ENCODE measurements at places on chromosomes 1 and 21.

DNA sequence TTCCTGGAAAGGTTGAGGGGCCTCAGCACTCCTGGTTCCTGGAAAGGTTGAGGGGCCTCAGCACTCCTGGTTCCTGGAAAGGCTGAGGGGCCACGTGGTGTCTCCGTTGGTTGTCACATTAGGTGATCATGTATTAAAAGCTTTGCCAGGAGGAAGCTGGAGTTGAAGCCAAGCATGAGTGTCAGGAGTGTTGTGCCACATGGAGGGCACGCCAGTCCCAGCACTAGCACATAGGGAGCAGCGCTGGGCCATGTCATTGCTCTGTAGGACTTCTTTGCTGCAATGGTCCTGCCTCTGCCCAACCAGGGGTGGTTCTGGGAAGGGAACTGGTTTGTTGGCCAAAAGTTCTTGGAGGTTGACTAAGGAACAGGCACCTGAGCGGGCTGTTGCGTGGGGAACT lies 13.3 kb downstream of the ATP5PO start:
- DNase-seq = no peak

GRCh38 chr1:221706876-221707582 lies 34.9 kb downstream of the DUSP10 start:
- DNase-seq = no peak

DNA sequence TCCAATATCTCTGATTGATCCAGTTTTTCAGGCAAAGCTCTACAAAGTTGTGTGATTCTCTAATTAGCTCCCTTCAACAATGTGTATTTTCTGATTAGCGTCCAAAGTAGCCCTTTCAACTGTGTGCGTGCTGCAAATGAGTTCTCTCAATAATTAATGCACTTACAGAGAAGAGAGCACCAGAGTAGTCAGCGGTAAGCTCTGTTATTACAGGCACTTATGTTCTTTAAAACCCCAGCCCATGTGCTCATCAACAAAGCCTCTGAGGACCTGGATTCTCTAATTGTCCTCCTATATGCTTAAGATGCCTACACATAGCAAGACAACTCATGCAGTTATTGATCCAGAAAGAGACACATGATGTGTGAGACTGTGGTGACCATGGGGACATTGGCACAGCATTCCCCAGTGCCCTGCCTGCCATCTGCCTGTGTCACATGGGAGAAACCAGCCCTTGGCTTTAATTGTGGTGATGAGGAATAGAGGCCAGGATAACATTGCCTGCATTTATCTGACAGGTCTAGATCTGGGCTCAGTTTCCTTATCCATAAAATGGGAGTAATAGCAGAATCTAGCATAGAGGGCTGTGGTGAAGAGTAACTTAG lies 151.7 kb downstream of the PCP4 start:
- DNase-seq = no peak

- DNase-seq = no peak
These were observed 12.9 kb downstream of the PTPN14 start for GRCh38 chr1:214538496-214538895.

DNA sequence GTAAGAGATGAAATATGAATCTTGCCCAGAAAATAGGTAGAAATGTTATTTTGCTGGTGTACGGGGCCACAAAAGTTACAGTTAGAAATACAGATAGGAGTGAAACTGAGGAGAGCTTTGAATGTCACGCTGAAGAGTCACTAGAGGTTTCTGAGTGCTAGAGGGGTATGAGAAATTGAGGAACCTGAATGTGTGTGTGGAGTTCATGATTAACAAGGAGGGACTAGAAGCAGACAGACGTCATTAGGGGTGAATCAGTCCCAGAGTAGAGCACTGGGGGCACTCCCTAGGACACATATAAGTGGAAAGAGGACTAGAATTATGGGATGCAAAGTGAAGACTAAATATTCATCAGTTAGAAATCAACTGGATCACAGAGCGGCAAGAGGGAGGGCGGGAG lies 188.9 kb upstream of the MAP1LC3C start:
- DNase-seq = no peak

- no peak for DNase-seq
These were observed 5.2 kb upstream of the OTUD7B start for GRCh38 chr1:150015651-150016131.

DNA sequence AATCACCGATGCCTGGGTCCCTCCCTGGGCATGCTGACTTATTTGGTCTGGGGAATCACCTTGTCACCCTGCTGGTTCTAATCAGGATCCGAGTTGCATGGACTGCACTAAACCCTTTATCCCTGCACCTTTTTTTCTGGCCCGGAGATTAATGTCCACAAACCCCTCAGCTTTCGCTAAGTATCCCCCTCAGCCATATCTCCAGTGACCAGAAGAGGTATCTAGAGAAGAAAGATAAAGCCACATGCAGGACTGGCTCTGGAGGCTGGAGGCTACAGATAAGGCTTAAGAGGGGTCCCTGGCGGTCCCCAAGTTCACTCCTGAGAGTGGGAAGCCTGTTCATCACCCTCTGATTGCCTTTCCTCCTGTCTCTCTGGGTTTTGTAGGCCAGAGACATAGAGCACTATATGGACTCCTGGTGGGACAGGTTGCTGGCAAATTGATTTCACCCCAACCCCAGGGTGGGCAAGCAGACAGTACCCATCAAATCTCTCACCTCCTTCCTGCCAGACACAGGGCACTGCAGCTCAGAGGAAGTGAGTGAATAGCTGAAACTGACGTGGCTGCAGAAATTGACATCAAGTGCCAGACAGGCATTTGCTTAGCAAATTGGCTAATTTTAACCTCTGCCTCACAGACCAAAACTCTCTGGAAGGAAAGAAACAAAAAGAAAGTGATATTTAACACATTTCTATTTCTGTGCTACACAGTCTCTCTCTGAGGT lies 38.8 kb downstream of the HMGB4 start:
- DNase-seq = no peak

GRCh38 chr1:245678860-245679411 lies 524.2 kb downstream of the KIF26B start:
- no peak for DNase-seq

GRCh38 chr1:197948926-197949899 lies 32.0 kb downstream of the LHX9 start:
- no peak for DNase-seq

GRCh38 chr1:169745015-169745861 lies 11.4 kb upstream of the SELE start:
- no peak for DNase-seq

GRCh38 chr1:154806333-154806732 lies 63.7 kb downstream of the KCNN3 start:
- DNase-seq = no peak

DNA sequence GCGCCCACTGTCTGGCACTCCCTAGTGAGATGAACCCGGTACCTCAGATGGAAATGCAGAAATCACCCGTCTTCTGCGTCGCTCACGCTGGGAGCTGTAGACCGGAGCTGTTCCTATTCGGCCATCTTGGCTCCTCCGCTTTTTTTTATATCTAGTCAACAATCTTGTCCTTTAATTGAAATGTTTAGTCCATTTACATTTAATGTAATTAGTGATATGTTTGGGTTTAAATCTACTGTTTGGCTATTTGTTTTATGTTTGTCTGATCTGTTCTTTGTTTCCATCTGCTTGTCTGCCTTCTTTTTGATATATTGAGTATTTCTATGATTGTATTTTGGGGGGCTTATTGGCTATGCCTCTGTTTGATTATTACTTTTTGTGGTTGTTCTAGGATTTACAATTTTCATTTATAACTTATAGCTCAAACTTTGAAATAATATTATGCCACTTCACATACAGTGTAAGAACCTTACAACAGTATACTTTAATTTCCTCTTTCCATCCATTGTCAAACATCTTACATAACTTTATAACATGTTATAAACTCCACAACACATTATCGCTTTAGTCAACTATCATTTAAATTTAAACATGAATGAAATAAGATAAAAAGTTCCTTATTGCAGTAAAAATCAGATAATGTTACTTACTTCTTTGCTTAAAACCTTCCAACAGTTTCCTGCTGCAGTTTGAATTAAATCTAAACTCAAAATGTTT lies 16.5 kb upstream of the RYR2 start:
- DNase-seq = no peak

DNA sequence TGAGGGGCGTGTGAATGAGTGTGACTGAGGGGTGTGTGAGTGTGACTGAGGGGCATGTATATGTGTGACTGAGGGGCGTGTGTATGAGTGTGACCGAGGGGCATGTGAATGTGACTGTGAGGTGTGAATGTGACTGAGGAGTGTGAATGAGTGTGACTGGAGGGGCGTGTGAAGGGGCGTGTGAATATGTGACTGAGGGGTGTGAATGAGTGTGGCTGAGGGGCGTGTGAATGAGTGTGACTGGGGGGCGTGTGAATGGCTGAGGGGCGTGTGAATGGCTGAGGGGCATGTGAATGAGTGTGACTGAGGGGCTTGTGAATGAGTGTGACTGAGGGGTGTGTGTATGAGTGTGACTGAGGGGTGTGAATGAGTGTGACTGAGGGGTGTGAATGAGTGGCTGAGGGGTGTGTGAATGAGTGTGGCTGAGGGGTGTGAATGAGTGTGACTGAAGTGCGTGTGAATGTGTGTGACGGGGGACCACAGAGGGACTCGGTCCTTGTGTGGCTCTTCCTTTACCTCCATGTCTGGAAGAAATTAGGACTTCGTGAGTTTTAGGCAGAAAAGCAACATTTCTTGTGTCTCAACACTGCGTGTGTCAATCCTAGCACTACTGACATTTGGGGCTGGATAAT lies 105.8 kb downstream of the GLIS1 start:
- DNase-seq = no peak

DNA sequence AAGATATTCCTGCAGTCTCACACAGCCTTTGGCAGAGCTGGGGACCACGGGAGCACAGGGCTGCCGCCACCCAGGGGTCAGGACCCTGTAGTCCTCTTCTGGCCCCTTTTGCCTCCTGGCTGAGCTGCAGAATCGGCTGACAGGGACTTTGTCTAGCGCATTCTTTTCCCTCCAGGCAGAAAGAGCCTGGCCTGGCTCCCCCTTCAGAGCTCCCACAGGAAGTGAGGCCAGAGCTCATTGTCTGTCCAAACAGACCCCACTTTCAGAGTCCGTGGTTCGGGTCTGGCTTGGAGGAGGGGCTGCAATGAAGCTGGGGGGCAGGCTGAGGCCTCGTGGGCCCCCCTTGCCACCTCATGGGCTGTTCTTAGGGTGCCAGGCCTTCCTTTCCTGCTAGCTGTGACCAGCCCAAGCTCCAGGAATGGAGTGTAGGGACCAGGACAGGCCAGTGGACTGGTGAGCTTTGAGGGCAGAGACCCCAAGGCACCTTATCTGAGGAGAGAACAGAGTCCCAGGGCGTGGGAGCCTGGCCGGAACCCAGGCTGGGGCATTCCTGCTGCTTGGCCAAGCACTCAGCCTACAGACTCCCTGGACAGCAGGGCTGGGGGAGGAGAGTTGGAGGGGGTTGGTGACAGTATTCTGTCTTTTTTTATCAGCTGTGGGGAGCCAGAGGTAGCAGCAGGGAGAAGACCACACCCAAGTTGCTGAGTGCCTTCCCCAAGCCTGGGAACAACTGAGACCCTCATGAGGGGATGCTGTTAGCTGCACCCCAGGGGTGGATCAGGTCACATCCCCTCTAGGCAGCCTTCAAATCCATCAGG lies 4.7 kb downstream of the CELSR2 start:
- DNase-seq = no peak

- DNase-seq = no peak
These were observed 90.1 kb upstream of the SIM2 start for GRCh38 chr21:36608897-36609225.

DNA sequence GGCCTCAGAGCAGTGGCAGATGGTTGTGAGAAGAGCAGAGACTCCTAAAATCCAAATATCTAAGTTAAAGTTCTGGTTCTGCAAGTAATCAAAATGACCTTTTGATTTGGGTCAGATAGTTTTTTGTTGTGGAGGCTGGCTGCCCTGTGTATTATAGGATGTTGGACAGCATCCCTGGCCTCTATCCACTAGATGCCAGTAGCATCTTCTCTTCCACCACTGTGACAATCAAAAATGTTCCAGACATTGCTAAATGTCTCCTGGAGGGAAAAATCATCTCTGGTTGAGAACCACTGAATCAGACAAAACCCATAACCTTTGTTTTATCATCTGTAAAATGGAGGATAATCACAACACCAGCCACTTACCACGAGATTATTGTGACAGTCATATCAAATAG lies 5.9 kb upstream of the DPT start:
- DNase-seq = no peak

- DNase-seq = no peak
These were observed 46.4 kb downstream of the VPS13D start for GRCh38 chr1:12276225-12276624.

DNA sequence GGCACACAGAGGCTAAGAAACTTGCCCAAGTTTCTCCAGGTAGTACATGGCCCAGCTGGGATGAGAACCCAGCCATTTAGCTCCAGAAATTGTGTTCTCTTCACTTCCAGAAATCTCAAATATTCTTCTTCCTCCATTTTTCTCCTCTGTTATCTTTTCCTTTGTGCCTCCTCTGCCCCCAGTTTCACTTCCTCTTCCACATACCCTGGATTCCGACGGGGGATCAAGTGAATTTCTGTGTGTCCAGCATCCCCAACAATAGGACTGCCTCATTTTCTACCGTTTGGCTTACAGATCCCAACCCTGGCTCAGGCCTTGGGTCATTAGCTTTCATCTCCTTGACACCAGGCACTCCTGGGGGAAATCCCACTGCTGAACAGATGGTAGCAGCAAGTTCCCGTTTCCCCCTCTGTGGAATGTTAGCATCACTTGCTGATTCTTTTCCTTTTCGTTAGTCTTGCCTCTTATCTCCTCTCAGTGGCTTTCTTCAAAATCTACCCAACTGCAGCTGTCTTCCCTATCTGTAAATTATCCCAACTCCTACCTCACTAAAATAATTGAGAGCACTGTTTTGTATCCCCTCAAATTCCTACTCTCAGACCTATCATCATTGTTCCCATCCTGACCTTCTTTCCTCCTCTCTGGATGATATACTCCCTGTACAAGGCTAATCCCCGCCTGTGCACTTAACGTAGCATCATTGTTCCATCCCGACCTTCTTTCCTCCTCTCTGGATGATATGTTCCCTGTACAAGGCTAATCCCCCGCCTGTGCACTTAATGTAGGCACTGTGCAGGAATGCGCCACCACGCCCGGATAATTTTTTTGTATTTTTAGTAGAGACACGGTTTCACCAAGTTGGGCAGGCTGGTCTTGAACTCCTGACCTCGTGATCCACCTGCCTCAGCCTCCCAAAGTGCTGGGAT lies 36.5 kb downstream of the SCCPDH start:
- DNase-seq = no peak

GRCh38 chr1:47906527-47907176 lies 90.5 kb downstream of the TRABD2B start:
- no peak for DNase-seq

All from posterior cingulate gyrus (tissue), 11 donors.